ENCODE measurements at places on chromosomes 1 and 21.

DNA sequence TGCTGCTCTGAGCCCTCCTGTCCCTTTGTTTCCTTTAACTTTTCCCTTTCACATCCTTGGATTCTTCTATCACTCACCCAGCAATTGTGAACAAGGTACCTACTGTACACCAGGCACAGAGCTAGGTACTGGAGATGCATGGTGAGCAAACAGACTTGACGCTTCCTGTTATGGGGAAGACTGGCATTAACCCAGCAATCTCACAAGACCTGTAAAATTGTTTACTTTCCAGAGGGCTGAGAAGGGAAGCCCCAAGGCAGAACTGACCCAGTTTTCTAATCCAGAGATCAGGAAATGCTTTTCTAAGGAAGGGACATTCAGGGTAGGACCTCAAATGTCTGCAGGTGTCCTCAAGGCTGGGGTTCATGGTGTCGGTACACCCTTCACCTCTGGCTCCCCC lies 171.6 kb upstream of the KAZN start:
- DNase-seq = no peak

- peak; percentile 53 for DNase-seq
Observed at GRCh38 chr1:204080163-204080903, 7.4 kb downstream of the SOX13 start.

GRCh38 chr1:159370855-159371254 lies 61.1 kb upstream of the OR10J4 start:
- DNase-seq = no peak

DNA sequence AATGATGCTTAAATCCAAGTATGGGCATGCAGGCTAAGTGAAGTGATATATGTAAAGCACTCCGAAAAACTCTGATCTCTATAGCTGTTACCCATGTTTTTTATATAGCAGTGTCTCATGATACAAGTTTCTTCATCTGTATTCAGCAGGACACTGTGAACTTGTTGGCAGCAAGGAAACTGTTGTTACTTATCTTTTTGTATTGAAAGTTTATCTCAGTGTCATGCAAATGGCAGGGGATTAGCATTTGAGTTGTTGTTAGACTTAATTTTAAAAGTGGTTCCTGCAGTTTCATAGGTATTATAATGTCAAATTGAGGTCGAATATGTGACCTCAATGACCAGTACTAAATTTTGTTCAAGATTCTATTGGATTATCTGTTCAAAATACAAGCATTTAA lies 47.9 kb downstream of the NCAM2 start:
- no peak for DNase-seq

Data from HFF-Myc (cell line).